Activated T-helper 17 cell treated with anti-CD3 and anti-CD28 coated beads, Interleukin-2, amount 50 U/mL, for 72 hours (primary cell): ENCODE measurements at places on chromosomes 11 and 22. TPM values are rescaled to one million over a fixed set of nuclear protein-coding genes. Genes with fewer than 3 reads are reported as not detected.

EFEMP2 gene
- 76.3 TPM for total RNA-seq

SMIM35 gene
- not detected for total RNA-seq

KCNJ1 gene
- not detected for total RNA-seq

GTSE1 gene
- total RNA-seq = 36.9 TPM

NXPE1 gene
- total RNA-seq = not detected

AAMDC gene
- total RNA-seq = 7.4 TPM

MS4A4A gene
- total RNA-seq = not detected

CARD18 gene
- total RNA-seq = not detected

POLD4 gene
- total RNA-seq = 32.4 TPM

HBG2 gene
- not detected for total RNA-seq

DGCR6 gene
- total RNA-seq = 0.61 TPM

EHBP1L1 gene
- 167 TPM for total RNA-seq

TEX54 gene
- total RNA-seq = 0.82 TPM

HSD17B12 gene
- total RNA-seq = 45.2 TPM

CEND1 gene
- 3.9 TPM for total RNA-seq

ZNF280A gene
- not detected for total RNA-seq

CARD16 gene
- 8.8 TPM for total RNA-seq

LMNTD2 gene
- total RNA-seq = 6.6 TPM

CBY1 gene
- 10.4 TPM for total RNA-seq

TPBGL gene
- 0.40 TPM for total RNA-seq

APOA1 gene
- 0.37 TPM for total RNA-seq

OR52A1 gene
- total RNA-seq = 0.03 TPM

POU2AF1 gene
- total RNA-seq = 36.6 TPM

SYT9 gene
- total RNA-seq = not detected

OR2D2 gene
- not detected for total RNA-seq

CDC42BPG gene
- total RNA-seq = 0.37 TPM

FIBIN gene
- total RNA-seq = not detected

OR51I1 gene
- total RNA-seq = not detected

FOLR2 gene
- not detected for total RNA-seq

CALCA gene
- total RNA-seq = not detected

MFNG gene
- total RNA-seq = 170 TPM

USP2 gene
- total RNA-seq = 0.52 TPM

CD3D gene
- 365 TPM for total RNA-seq

BRSK2 gene
- 3.3 TPM for total RNA-seq

ELF5 gene
- total RNA-seq = not detected

PATE2 gene
- total RNA-seq = not detected

SMIM38 gene
- total RNA-seq = 0.26 TPM

DDI1 gene
- not detected for total RNA-seq

MISFA gene
- 2.5 TPM for total RNA-seq

MB gene
- total RNA-seq = 0.50 TPM

TRIM34 gene
- 7.1 TPM for total RNA-seq
